A549 treated with Mapracorat at 1 μM for 4 hours (cell line): ENCODE measurements at places on chromosomes 6 and 20. TPM values are rescaled to one million over a fixed set of nuclear protein-coding genes. Genes with fewer than 3 reads are reported as not detected.

CDH26 gene
- total RNA-seq: 0.04 to 0.27 TPM (median 0.22 TPM) in 4 of 5 replicates, not detected in the other

ULBP3 gene
- total RNA-seq: 3.7 to 4.2 TPM (median 3.7 TPM) in 5 replicates

TBC1D22B gene
- 5.0 to 5.7 TPM (median 5.4 TPM) in 5 replicates for total RNA-seq

ADISSP gene
- total RNA-seq: 101 to 173 TPM (median 159 TPM) in 5 replicates

SLC22A16 gene
- not detected in 5 replicates for total RNA-seq

C6orf15 gene
- not detected in 5 replicates for total RNA-seq

RSPH4A gene
- 0.15 to 0.22 TPM (median 0.20 TPM) in 5 replicates for total RNA-seq

FUCA2 gene
- 51.9 to 54.4 TPM (median 53.0 TPM) in 5 replicates for total RNA-seq
